ENCODE measurements at places on chromosomes 12 and 14.

- no peak for DNase-seq
Measured at GRCh38 chr14:38469156-38469555, 213.3 kb upstream of the CLEC14A start.

DNA sequence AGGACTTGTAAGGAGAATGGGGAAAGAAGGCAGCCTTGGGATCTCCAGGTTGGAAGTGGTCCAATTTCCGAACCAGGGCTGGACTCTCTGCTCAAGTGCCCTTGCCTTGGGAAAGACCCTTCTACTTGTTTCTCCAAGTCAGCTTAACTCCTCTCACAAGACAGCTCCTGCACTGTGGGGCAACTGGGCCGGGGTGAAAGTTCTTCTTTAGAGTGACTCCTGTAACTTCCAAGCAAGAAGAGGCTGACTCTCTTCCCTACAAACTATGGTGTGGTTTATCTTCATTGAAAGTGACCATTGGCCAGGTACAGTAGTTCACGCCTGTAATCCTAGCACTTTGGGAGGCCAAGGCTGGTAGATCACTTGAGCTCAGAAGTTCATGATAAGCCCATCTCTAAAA lies 13.7 kb downstream of the KRT1 start:
- DNase-seq, result no peak

GRCh38 chr12:131735476-131736445 lies 24.9 kb downstream of the SFSWAP start:
- DNase-seq, result no peak

- DNase-seq, result no peak
Measured at GRCh38 chr14:29687866-29688265, 239.8 kb downstream of the PRKD1 start.

- no peak for DNase-seq
Measured at GRCh38 chr14:30500222-30500621, 58.7 kb upstream of the G2E3 start.

DNA sequence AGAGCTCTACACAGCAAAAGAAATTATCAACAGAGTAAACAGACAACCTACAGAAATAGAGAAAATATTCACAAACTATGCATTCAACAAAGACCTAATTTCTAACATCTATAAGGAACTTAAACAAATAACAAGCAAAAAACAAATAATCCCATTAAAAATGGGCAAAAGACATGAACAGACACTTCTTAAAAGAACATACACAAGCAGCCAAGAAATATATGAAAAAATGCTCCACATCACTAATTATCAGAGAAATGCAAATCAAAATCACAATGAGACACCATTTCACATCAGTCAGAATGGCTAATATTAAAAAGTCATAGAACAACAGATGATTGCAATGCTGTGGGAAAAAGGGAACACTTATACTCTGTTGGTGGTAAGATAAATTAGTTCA lies 100.7 kb upstream of the LGR5 start:
- DNase-seq, result no peak

DNA sequence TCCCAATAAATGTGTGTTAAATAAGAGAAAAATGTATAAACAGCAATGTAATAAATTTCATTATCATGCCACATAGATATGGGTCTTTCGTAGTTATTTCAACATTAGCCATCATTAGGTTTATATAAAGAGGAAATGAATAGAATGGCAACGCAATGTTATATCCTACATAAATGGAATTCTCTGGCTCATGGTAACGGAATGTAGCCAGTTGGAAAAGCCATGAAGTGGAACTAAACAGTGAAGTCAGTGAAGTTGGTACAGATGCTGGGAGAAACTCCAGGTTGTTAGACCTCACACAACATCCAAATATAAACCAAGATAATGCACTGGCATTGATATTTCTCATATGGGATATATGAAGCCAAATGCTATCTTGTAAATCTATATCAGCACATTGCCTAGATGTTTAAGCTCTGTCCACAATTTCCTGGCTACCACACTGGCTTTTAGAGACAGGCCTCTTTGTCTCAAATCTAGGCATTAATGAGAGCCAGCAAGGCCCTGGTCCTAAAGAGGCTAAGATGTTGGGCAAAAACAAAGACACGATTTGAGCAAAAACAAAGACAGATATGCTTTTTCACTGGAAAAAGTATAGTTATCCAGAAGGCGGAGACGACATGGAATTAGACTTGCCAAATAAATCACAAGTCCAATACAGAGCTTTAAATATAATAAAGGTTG lies 861.0 kb downstream of the RPS29 start:
- DNase-seq, result no peak
